ENCODE measurements at places on chromosomes 4 and X.

GRCh38 chr4:4320951-4321714, 31.1 kb downstream of the ZBTB49 start:
- DNase-seq = no peak

- DNase-seq = no peak
Observed at GRCh38 chr4:73583666-73584065, 36.6 kb downstream of the RASSF6 start.

GRCh38 chr4:143390764-143391163, 54.1 kb downstream of the GAB1 start:
- no peak for DNase-seq

DNA sequence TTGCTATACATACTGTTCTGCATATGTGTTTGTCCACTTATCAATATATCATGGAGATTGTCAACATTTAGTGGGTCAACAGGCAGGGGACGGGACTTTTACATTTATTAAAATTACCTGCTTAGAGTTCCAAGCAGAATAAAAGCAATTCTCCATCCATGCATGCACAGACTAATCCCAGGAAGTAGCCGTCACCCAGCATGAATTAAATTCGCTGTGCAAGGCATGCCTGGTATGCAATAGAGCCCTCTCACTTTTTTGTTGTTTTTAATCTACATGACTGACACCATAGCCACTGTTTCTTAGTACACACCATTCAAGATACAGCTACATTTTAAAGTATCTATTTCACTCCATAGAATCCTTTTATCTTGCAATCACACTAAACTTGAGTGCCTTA, 108.9 kb downstream of the USP46 start:
- no peak for DNase-seq

DNA sequence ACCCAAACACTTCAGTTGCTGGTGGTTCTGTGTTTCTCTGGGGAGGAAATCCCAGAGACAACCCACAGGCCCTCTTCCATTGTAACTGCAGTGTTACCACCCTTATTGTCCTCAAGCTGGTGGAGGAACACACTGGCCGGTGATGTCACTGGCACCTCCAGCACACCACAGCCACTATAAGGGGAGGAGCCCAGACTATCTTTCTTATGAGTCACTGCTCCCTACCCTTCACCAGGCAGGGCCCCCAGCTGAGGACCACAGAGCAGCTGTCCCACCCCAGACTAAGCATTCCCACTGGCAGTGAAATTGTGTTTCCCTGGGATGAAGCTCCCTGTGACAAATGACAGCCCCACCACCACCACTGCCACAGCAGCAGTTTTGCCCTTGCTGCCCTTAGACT, 171.8 kb upstream of the FGF16 start:
- DNase-seq = no peak

DNA sequence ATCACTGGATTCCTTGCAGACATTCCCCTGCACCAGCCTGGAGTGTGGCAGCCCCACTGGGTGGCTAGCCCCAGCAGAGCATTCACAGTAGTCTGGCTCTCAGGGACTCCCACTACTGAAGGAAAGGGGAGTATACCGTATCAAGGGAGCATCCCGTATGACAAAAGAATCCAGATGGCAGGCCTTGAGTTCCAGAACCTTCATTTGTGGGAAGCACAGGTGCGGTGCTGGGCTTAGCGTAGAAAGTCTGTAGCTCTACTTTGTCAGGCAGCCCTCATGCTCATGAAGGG, 79.6 kb downstream of the CENPC start:
- no peak for DNase-seq

DNA sequence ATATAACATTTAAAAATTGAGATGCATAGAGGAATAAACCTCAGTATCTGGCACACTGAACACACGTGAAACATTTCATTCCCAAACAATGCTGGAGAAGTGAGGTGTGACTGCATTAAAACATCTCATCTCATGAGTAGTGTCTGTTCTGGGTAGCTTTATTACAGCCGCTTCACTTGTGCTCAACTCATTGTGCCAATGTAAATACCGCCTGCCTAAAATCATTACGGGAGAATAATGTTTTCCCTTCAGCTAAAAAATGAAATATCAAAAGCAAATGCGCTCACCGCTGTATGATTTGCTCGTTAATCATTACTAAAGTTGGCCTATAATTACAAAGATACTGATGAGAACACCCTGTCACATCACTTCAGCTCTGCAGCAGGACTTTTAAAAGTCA, 110.2 kb upstream of the PRPS2 start:
- DNase-seq = no peak

- no peak for DNase-seq
Observed at GRCh38 chr4:60617731-60618130, 582.4 kb upstream of the ADGRL3 start.

- DNase-seq = no peak
Observed at GRCh38 chrX:23885803-23886202, 21.9 kb downstream of the APOO start.

Data from Kasumi-1 (cell line).